Stimulated activated CD4-positive, alpha-beta T cell treated with anti-CD3 and anti-CD28 coated beads, Interleukin-4, amount 100 ng/mL, for 4 hours (primary cell): ENCODE measurements at places on chromosomes 2 and 18.

- no peak for DNase-seq
Measured at GRCh38 chr2:10501980-10502802, 54.1 kb upstream of the ODC1 start.

DNA sequence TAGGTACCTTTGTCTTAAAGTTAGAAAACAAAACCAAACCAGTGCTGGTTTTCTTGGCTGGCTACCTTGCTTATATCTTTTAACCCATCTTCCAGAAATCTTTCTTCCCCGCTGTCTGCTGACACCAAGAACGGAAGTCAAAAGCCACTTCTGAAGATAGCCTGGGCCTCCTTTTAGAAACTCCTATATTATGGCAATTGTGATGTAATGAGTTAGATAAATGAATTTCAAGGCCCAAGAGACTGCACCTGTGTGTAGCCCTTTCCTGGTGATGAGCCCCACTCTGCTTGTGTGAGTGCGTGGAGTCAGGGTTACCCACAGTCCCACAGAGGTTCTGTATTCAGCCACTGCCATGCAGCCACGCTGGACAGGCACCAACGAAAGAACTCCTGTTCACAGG lies 60.7 kb downstream of the ARMC9 start:
- DNase-seq, result no peak

DNA sequence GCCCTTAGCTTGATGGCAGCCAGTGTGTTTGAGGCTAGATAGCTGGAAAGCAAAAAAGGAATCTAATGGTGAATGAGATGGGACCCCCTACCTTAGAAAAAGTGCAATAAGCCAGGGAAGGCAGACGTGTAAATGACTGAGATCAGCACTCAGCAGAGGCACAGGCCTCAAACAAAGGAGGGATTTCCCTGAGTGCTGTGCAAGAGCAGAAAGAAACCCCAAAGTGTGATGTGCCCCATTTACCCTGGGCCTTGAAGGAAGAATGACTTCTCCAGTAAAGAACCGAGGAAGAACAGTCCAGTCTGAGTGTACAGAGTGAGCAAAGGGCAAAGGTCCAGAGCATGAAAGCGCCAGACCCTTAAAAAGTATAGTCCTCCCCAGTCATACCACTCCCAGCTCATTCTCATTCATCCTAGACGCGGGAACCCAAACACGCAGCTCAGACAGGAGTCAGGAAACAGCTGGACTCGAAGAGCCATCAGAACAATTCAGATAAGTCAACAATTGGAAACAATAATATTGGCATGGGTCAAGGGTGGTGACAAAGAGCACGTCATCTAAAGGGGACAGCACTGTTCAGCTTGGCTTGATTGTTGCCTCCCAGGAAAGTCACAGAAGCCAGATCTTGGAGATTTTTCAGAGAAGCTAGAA lies 121.7 kb downstream of the INO80D start:
- DNase-seq, result no peak

GRCh38 chr2:31937741-31938140 lies 73.1 kb downstream of the MEMO1 start:
- no peak for DNase-seq

DNA sequence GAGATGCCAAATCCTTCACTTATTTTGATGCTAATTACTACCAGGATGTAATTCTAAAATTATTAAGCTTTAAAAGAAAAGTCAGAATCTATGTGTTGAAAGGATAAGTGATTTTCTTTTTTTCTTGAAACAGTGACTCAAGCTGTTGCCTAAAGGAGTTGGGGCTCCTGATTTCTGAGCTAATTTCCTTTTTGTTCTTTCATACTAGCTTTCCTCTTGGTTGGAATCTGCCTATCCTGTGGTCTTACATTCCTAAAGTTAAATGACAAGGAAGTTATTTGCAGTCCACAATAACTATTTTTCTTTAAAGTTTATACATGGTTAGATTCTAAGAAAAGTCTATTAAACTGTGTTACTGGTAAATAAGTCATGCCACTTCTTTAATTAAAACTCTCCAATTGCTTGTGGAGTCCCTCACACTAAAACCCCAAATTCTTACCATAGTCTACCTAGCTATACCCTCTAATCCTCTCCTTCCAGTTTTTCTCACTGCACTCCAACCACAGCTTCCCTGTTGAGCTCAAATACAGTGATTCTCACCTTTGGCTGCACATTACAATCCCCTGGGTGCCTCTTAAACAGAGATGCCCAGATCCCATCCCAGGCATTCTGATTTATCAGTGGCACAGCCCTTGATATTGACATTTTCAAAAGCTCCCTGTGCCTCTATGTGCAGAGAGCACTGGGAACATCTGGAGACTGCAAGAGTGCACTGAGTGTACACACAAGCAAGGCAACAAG lies 63.3 kb upstream of the EFEMP1 start:
- no peak for DNase-seq

GRCh38 chr2:69353360-69353759 lies 33.7 kb downstream of the GFPT1 start:
- DNase-seq, result no peak

GRCh38 chr2:173511357-173511756 lies 156.7 kb downstream of the CDCA7 start:
- no peak for DNase-seq

GRCh38 chr2:179268277-179268925 lies 3.8 kb upstream of the SESTD1 start:
- DNase-seq, result no peak

GRCh38 chr2:165833156-165833555 lies 39.1 kb upstream of the GALNT3 start:
- DNase-seq, result no peak

DNA sequence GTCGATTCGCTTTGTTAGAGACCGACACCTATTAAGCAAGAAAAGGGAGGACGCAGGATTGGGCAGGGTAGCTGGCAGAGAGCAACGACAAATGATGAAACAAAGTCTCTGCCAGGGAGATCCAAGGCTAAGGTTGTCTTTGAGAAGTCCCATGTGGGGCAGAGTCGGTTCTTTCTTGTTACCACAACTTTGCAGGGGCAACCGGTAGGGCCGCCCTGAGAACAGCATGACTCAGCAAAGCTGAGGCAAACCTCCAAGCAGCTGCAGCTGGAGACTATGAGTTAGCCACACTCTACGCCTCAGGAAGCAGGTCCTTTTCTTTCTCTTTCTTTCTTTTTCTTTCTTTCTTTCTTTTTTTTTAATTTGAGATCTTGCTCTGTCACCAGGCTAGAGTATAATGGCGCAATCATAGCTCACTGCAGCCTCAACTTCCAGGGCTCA lies 452.3 kb upstream of the ID2 start:
- peak; percentile 48 for DNase-seq

GRCh38 chr2:145792745-145793144 lies 1272.8 kb upstream of the ZEB2 start:
- no peak for DNase-seq

DNA sequence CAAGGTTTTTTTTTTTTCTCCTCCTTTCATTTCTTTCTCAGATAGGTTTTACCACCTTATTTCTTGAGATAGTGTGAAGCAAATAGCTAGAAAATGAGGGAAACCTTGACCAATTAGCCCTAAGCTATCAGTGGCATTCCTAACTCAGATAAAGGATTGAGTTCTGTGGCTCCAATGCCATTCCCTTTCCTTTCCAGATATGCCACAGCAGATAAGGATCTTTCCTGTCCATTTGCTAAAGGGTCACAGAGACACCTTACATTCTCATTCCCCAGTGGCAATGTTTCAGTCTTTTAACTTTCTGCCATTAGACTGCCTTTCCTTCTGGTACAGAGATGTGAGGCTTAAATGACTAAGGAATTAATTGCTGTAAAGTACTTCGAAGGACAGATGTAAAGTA lies 81.7 kb downstream of the MGAT5 start:
- DNase-seq, result no peak

GRCh38 chr2:126329173-126329572 lies 326.8 kb upstream of the GYPC start:
- DNase-seq, result no peak

DNA sequence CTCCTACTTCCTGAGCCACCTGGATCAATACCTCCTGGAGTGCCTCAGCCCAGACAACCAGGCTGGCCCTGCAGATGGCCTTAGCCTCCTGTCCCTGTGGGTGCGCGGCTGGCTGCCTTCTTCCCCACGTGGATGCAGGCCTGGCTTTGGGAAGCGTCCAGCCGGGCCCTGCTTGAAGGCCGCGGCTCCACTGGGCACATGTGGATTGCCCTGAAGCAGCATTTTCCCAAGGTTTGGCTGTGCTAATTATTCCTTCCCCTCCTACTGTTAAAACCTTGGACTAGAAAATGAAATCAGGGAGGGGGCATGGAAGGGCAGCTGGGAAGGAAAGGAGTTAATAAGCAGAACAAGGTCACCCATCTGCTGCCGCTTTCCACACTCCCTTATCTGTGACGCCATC lies 143.0 kb upstream of the GATA6 start:
- DNase-seq, result no peak

DNA sequence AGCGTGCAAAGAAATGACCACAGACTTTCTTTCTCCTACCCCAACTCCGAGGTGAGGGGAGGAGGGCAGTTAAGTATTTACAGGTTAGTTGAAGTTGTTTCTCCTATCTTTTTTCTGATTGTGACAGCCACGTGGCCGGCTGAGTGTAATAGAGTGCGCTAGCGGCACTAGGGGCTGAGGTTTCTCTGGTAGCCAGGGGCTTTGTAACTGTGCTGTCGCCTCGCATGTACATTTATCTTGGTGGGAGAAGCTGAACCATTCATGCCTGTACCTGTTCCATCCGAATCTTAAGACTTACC lies 214.1 kb upstream of the STON1 start:
- DNase-seq, result peak; percentile 33

GRCh38 chr18:74171910-74172606 lies 23.7 kb downstream of the TIMM21 start:
- no peak for DNase-seq

GRCh38 chr2:130839011-130839780 lies 2.5 kb downstream of the ARHGEF4 start:
- no peak for DNase-seq

DNA sequence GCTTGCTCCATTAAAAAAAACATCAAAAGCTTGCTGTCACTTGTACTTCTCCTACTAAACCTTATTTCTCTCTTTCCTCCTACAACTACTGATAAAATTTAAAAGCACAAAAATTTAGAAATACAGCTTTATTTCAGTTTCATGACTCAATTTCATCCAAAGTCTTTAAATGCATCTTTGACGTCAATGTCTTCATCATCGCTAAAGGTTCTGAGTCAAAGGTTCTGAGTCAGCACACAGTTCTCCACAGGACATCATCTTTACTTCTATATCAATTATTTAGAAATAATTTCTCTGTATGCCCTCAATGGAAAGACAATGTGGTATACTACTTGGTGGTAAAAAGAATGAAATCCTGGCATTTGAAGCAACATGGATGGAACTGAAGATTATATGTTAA lies 163.9 kb upstream of the DNMT3A start:
- DNase-seq, result no peak

GRCh38 chr2:191001032-191001431 lies 12.9 kb downstream of the STAT1 start:
- no peak for DNase-seq

DNA sequence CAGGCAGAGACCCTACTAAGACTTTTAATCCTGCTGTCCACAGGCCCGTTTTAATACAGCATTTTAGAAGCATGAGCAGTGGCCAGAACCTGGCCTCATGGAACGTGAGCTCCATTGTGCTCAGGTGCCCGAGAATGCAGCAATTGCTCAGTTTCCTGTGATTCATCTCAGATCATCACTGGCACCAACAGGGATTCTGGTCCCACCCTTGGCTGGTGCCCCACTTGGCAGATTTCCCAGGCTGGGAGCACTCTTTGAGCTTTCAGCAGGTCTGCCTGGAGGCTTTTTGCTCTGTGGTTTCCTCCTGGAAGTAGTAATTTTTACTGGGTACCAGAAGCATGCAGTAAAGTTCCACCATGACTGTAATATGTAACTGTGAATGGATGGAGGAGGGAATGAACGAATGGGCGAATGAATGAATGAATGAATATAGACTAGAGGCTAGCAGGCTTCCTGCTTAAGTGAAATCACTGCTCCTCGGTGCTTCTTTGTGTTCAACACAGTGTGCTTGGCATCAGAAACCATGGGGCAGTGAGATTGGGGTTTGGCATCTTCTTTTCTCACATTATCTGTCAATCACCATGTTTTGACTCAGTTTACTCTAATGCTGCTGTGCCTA lies 312.9 kb downstream of the PRKCE start:
- DNase-seq, result no peak

DNA sequence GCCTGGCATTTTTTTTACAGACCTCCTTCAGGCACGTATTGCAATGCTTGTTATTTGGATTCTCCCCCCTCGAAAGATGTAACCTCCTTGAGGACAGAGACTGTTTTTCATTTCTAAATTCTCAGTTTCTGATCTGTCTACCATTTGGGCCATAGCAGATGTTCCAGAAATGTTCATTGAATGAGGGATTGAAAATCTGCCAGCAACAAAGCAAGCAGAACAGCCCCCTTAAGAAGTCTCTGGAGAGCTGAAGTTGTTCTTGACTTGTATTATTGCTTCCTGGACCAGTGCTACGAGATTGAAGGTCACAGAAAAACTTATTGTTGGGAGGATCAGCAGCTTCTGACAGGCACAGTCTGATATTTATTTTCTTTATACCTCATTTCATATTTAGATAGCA lies 355.5 kb downstream of the EPHA4 start:
- no peak for DNase-seq

GRCh38 chr2:222264791-222265320 lies 33.9 kb downstream of the PAX3 start:
- no peak for DNase-seq

GRCh38 chr18:72412927-72413326 lies 131.2 kb downstream of the CBLN2 start:
- no peak for DNase-seq

- DNase-seq, result no peak
Measured at GRCh38 chr2:64698177-64698643, 44.5 kb upstream of the SERTAD2 start.

DNA sequence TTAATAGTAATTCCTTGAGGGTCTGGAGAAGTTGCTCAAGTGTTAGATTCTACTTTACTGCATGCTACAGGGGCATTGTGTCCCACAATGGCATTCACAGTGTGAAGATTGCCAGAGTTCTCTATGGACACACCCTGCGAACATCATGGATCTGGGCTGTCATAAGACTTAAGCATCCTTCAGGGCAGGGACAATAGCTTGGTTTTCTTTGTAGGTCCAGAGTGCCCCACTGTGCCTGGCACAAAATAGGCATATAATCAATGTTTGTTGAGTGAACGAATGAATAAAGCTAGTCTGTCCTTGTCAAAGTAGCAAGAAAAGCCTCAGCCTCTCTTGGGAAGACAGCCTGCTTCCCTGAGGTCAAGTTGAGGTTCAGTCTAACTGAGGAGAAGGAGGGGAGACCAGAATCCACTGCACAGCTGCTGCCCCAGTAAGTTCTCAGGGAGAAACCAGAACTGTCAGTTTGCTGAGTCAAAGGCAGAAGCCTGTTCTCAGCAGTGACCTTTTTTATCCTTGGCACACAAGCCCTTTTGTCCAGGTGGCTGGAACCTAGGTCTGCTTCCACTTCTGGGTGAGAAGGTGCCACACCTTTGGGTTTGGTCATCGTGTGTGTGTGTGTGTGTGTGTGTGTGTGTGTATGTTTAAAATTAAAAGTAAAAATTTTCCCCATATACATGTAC lies 15.0 kb downstream of the INPP4A start:
- no peak for DNase-seq

- no peak for DNase-seq
Measured at GRCh38 chr2:218082586-218083351, 13.7 kb downstream of the RUFY4 start.
